Karpas-422 (cell line): ENCODE measurements at places on chromosomes 7 and 10. TPM values are rescaled to one million over a fixed set of nuclear protein-coding genes. Genes with fewer than 3 reads are reported as not detected.

The STAMBPL1 gene
- total RNA-seq: 38.5 and 44.8 TPM in 2 replicates

The GLI3 gene
- total RNA-seq: 0.07 TPM in 1 of 2 replicates, not detected in the other

The ERCC6 gene
- total RNA-seq: 15.4 and 33.8 TPM in 2 replicates

The NUDT13 gene
- total RNA-seq: 1.3 and 2.7 TPM in 2 replicates

The ASB10 gene
- not detected in 2 replicates for total RNA-seq

The TEX47 gene
- total RNA-seq: not detected in 2 replicates

The NT5C2 gene
- 45.5 and 88.3 TPM in 2 replicates for total RNA-seq

The COL1A2 gene
- not detected in 2 replicates for total RNA-seq
